GM12878 (cell line): ENCODE measurements at places on chromosomes 4 and X.

DNA sequence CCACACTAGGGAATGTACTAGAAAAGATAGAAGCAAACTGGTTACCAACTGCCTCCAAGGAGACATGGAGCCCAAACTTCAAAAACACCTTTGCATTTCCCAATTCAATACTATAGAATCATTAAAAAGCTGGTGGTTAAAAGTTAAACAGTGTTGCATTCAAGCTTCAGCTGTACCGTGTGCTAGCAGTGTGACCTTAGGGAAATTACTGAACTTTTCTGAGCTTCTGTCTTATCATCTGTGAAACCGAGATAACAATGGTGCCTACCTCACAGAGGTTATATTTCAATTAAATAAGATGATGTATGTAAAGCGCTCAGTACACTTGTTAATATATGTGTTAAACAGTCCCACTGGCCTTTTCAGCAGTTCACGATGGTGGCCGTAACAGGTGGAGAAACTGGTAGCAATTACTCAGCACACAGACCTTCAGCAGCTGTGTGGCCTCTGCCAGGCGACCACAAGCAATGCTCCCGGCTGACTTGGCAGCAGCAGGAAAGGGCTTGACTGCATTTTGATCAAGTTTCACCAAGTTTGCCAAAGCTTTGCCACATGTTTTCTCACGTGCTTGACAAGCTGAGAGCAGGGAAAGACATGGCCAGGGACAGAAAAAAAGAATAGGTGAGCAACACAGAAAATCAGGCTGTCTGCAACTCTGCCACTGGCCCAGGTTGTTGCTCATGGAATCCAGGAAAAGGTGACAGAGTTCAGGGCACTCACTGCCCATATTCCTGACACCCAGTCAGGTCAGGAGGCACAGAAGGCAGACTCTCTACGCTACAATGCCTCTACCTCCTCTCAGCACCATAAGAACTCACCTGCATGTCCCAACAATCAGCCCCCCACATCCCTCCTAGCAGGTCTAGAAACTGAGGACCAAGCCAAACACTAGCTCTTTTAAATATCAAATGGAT, 72.1 kb downstream of the PARM1 start:
- H3K27me3 ChIP-seq = no peaks in the 10 kb centered on the region
- peaks cover 10% of the 10 kb centered on the region; the same call in 1 of the 2 replicates for H3K4me1 ChIP-seq
- DNase-seq = peak; percentile 71
- no peak overlapping the region for H3K4me3 ChIP-seq
- H3K27ac ChIP-seq = no peak overlapping the region; the same call in 1 of the 2 replicates

- no peaks in the 10 kb centered on the region for H3K36me3 ChIP-seq
- H3K27me3 ChIP-seq = no peaks in the 10 kb centered on the region
- H3K27ac ChIP-seq = peak overlapping the region; percentile 90
- H3K4me3 ChIP-seq = peak overlapping the region; percentile 49; the same call in 1 of the 2 replicates
Measured at GRCh38 chrX:19772096-19772821, 115.1 kb downstream of the SH3KBP1 start.

DNA sequence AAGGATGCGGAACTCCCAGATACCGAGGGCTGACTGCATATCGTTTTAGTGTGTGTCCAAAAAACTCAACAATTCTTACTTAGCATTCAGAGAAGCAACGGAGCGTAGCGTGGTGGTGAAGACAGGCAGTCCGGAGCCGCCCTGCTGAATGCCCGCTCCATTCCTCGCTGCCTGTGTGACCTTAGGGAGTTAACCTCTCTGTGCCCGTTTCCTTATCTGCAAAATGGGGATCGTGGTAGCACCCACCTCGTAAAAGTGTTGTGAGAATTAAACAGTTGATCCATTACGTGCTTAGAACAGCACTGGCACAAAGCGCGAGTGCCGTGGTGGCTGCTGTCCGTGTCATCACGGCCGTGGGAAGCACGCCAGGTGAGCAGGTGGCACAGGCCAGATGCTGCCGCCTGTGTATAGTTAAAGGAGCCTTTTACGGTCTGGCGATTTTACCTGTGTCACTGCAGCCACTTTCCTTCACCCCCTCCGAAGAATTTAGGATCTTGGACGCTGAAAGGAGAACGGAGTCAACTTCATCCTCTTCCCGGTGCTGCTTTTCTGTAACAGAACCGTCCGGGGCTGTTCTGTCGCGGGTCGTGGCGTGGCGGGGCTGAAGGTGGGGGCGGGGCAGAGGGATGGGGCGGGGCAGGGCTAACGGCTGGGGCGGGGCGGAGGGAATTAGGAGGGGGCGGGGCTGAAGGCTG, 885 bp downstream of the CCDC110 start:
- H3K4me1 ChIP-seq = peaks cover 13% of the 10 kb centered on the region
- no peak for DNase-seq
- peak overlapping the region; percentile 74 for H3K4me3 ChIP-seq
- no peaks in the 10 kb centered on the region for H3K36me3 ChIP-seq
- peaks cover 2% of the 10 kb centered on the region; the same call in 1 of the 2 replicates for H3K27me3 ChIP-seq
- H3K27ac ChIP-seq = no peak overlapping the region

GRCh38 chr4:84378983-84379382, 120.1 kb downstream of the NKX6-1 start:
- no peaks in the 10 kb centered on the region for H3K36me3 ChIP-seq
- H3K27me3 ChIP-seq = no peaks in the 10 kb centered on the region; the same call in 1 of the 2 replicates
- DNase-seq = no peak
- no peaks in the 10 kb centered on the region for H3K4me1 ChIP-seq
- no peak overlapping the region for H3K4me3 ChIP-seq
- no peak overlapping the region for H3K27ac ChIP-seq

GRCh38 chr4:73725510-73725909, 14.9 kb upstream of the CXCL8 start:
- H3K27ac ChIP-seq = no peak overlapping the region
- no peaks in the 10 kb centered on the region for H3K27me3 ChIP-seq
- DNase-seq = no peak
- no peaks in the 10 kb centered on the region for H3K36me3 ChIP-seq

DNA sequence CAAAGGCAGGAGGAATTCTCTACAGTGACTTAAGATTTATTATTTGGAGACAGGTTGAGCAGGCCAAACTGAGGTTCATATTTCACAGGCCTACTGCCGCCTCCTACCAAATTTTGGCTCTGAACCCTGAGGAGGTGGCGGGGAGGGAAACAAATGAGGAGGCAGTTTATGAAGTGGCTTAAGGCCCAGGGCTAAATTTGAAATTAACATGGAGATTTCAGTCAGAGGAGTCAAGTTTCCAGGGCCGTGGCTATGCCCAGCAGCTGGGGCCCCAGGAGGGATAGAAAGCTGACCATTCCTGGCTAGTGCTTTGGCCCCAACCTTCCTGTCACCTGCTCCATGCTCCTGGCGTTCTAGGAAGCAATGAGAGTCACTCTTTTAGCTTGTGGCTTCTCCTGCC, 73.4 kb upstream of the ARHGAP36 start:
- no peaks in the 10 kb centered on the region for H3K27me3 ChIP-seq
- H3K27ac ChIP-seq = no peak overlapping the region
- DNase-seq = no peak
- H3K4me3 ChIP-seq = no peak overlapping the region
